ENCODE measurements at places on chromosomes 12 and 14.

- peak; percentile 75 for DNase-seq
These were observed at the start of the genes BAG5 and COA8 for GRCh38 chr14:103562429-103563225. Gene BAG5 (minus strand): TSS chr14:103562657. CDS start chr14:103561164, 1,493 bp downstream. Gene COA8 (plus strand): TSS chr14:103562960. CDS start chr14:103563002, 42 bp downstream.

GRCh38 chr12:125186471-125187147, 121.4 kb downstream of the AACS start:
- DNase-seq: no peak

- DNase-seq: no peak
These were observed 10.9 kb upstream of the SERPINA9 start for GRCh38 chr14:94486883-94487282.

DNA sequence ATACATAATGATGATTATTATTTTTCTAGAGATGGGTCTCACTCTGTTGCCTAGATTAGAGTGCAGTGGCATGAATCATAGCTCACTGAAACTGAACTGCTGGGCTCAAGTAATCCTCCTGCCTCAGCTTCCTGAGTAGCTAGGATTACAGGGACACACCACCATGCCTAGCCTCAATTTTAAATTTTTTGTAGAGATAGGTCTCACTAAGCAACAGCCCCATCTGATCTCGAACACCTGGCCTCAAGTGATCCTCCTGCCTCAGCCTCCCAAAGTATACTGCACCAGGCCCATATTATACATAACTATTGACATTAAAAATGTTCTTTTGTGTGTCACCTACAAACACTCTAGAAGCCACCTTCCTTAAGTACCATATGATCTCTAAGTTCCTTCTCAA, 3.4 kb downstream of the TXNRD1 start:
- no peak for DNase-seq

GRCh38 chr12:40117818-40118217, 11.9 kb upstream of the SLC2A13 start:
- no peak for DNase-seq

DNA sequence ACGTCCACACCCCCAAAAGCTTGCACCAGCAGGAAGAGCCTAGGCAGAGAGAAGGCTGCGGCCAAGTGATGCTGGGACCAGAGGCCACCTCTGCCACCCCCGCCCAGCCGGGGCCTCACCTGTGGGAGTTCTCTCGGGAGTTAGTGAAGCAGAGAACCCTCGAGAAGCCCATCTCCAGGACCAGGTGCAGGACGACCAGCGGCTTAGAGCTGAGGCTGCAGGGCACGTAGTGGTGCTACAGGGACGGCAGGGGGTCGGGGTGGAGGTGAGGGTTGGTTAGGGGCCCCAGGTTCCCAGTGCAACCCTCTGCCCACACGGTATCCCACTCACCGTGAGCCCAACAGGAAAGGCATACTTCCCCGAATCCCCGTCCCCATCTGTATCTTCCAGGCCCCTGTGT, 3.6 kb downstream of the DDX51 start:
- no peak for DNase-seq

DNA sequence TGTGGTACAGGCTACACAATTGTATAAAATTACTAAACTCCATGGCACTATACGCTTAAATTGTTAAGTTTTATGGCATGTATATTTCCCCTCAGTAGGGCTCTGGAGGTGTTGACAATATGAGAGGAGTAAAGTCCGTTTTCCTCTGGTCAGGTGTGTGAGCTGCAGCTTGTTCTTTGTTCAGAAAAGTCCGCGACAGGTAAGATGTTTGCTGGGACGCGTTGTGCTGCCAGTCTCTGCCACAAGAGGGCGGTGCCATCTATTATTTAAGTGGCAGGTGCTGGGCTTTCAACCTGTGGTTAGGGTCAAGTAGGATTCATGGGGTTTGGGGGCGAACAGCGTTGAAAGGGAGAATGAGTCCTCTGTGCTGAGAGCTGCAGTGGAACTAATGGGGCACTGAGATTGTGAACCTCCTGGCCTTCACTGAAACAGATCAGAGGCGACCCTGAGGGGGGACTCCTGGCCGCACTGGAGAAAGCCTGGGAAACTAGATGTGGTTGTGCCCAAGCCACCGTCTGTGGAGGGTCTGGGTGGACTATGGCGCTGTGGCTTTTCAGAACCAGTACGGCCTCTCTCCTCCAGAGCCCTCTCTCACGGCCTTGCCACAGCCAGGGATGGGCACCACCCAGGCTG, 179.0 kb downstream of the SLC15A4 start:
- no peak for DNase-seq

Measured in activated CD8-positive, alpha-beta memory T cell treated with anti-CD3 and anti-CD28 coated beads for 4 hours (primary cell).